ENCODE measurements at places on chromosomes 5 and 9. TPM values are rescaled to one million over a fixed set of nuclear protein-coding genes. Genes with fewer than 3 reads are reported as not detected.

- DNase-seq, result no peak
Observed at GRCh38 chr5:35477911-35478310, 139.8 kb upstream of the SPEF2 start.

- DNase-seq, result no peak
Observed at GRCh38 chr5:155822177-155822576, 504.8 kb upstream of the SGCD start.

DNA sequence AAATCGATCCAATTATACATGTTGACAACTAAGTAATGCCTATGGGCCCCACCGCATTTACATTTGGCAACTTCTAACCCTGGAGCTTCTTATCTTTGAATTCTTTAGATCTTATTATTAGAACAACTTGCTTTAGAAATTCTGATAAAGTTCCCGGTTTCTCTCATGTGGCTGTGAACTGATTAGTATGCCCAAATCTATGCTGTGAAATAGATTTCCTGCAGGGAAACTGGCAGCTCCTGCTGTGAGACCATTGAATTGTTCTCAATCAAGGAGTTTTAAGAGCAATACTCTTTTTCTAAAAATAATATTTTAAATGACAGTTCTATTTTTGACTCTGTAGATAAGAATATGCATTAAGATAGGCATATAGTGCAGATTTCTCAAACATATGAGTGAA is 177.5 kb downstream of the GABRB2 start:
- DNase-seq, result no peak

DNA sequence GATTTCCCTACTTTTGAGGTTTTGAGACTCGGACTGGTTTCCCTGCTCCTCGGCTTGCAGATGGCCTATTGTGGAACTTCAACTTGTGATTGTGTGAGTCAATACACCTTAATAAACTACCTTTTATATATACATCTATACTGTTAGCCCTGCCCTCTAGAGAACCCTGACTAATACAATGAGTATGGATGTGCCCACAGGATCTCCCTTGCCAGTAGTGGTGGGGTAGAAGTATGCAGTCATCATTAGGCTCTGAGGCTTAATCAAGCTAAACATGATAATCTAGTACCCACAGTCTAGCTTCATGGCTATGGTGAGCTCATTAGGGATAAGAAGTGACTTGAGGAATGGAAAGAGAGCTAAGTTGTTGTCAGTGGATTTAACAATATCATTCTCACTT is 412.8 kb upstream of the PTGER4 start:
- no peak for DNase-seq

GRCh38 chr5:51389577-51390463 is 6.6 kb downstream of the ISL1 start:
- DNase-seq, result no peak

DDX4 gene
- not detected for total RNA-seq

PTCH1 gene
- total RNA-seq, result 16.3 TPM

PCDHAC2 gene
- 1.1 TPM for total RNA-seq
